CD4-positive, alpha-beta T cell treated with Interleukin-2 at 100 ng/mL for 4 hours (primary cell): ENCODE measurements at places on chromosomes 5 and 9.
A peak's percentile ranks its signal among the peaks of the same experiment; 100 is the strongest.

GRCh38 chr9:73162987-73163768 is 11.5 kb downstream of the ANXA1 start:
- DNase-seq: no peak

DNA sequence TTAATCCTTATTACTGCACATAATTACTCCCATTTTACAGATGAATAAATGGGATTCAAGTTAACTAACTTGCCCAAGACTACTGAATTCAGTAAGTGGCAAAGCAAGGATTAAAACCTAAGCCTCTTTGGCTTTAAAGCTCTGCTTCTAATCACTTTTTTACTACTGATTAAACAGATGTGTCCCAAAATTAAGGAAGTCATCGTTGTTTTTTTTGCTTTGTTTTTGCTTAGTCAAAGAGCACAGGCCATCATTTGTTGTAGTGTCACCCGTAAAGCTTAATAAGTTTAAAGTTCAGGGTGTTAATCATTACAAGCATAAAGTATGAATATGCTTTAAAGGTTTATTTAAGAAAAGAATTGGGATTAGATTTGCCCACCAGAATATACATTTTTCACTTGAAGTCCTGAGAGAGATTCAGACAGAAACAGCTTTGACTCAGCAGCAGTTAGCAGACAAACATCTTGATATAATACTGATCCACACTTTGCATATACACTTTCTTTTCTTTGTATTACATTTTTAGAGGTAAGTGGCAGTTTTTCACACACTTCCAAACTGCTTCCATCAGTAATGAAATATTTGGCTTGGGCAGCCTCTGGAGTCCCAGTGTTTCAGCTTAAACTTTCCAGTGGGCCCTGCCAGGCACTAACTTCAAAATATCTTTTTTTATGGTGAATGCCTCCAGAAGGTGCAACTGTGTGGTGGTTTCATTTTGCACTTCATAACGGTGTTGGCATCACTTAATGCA is 52.7 kb downstream of the PIK3R1 start:
- DNase-seq: no peak

DNA sequence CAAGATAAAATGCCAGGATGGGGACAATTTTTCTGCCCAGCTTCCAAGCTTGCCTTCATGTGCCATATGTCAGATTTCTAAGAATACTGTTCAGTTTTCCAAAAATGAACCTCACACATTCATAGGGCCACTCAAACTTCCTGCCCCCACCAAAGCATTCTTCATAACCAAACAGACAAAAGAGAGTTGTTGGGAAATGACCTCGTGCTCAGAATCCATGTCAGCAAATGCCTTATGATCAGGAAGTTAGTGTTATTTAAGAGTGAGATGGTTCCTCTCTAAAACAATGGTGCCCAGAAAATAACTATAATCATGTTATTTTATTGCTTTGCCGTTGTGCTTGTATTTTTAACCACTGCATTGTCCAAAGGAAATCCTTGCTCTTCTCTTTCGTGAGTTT is 208.2 kb downstream of the ZNF608 start:
- no peak for DNase-seq

GRCh38 chr5:73405691-73406090 is 42.9 kb downstream of the FOXD1 start:
- no peak for DNase-seq

GRCh38 chr5:58458141-58458742 is 1.6 kb downstream of the PLK2 start:
- DNase-seq: no peak

- no peak for DNase-seq
Measured at GRCh38 chr5:80654054-80654390, 430 bp upstream of the MSH3 start.

GRCh38 chr9:133583111-133583510 is 26.1 kb downstream of the FAM163B start:
- DNase-seq: no peak

DNA sequence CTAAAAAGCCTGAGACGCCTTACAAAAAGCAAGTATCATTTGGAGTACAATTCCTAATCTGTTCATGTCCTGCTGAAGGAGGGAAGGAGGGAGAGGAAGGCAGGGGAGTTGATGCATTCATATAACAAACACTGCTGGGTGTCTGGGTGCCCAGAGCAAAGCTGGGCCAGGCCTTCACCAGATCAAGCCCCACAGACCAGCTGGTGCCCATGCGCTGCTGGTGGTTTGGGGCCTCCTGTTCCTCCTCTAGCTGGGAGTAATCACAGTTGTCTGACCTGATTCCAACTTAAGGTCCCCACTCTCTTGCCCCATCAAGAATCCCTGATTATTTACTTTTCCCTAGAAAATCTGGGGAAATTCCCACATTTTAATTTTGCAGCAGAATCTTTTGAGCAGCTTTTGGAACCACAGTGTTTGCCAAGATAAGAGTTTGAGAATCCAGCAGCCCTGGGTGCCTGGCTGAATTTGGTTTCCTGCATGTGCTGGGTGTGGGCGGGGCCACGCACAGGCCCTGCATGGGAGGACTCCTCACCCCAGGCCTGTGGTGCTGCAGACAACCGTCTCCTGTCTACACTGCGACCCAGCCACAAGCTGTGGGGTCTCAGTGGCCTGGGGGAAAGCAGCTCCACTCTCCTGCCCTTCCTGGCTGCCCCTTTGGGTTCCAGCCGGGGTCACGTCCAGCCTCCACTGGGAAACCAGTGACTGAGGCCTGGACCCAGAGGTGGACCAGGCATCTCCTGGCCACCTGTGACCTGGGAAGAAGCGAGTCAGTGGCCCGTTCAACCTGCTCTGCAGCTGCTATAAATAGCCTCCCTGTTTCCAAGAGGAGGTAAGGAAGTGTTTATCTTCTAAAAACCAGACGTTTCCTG is 47.5 kb downstream of the NEURL1B start:
- DNase-seq: no peak

- DNase-seq: no peak
Measured at GRCh38 chr5:72205431-72206009, 98.2 kb downstream of the MAP1B start.

GRCh38 chr9:88945636-88946333 is 45.5 kb upstream of the S1PR3 start:
- DNase-seq: no peak

DNA sequence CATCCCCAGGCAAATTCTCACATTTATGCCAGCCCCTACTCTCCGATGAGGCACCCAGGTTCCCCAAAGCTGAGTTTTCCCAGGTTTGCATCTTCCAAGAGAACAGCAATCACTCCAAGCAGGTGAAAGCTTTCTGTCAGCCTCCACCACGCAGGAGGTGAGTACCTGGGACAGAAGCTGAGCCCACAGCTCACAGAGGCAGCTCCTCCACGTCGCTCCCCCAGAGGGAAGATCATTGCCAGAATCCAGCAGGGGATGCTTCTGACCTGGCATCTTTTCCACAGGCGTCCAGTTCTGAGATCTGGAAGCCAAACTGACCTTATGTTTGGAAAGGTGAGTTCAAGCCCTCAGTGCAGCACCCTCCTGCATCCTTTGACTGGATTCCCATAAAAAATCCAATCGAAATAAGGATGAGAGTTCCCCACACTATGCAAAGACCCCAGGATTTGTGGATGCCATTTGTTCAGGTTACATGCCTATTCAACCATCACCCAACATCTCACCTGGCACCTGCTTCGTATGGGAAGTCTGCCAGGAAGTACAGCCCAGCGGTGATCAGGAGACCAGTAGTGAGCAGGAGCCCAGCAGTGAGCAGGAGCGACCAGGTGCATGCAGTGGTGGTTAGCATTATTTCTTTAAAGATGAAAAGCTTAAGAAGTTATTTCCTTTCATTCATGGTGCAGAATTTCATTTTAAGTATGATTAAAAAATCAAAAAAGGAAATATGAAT is 47.4 kb upstream of the OLFM1 start:
- DNase-seq: no peak

- DNase-seq: no peak
Measured at GRCh38 chr5:172118891-172119290, 69.1 kb downstream of the STK10 start.

DNA sequence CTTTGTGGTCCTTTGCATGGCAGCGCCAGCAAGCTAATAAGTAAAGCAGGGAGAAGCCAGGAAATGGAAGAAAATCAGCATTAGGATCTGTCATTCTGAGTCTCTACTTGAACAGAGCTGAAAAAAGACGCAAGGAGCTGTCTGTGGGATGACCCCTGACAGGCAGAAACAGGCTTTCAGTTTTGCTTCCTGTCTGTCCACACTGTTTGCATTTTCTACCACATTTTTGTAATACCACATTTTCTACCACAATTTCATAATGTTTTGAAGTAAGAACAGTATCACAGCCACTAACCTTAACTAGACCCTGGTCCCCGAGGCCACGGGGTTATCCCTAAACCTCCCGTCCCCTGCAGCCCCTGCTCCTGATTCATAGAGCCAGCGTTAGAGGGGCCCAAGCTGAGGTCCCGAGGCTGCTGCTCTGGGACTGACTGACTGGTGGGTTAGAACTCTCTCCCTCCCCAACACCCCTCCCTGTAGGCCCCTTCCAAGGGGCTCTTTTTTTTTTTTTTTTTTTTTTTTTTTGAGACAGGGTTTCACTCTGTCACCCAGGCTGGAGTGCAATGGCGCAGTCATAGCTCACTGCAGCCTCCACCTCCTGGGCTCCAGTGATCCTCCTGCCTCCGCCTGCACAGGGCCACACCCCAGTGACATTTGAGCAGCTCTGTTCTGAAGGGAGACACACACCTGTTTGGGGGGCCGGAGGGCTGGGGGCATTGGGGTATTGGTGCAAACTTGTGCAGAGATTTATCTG is 4.0 kb upstream of the CLIC3 start:
- DNase-seq: peak; percentile 40

GRCh38 chr9:90847971-90848370 is 46.4 kb downstream of the SYK start:
- DNase-seq: no peak

- no peak for DNase-seq
Measured at GRCh38 chr5:54624805-54625568, 107.4 kb downstream of the SNX18 start.

GRCh38 chr5:20335978-20336377 is 348.0 kb upstream of the CDH18 start:
- DNase-seq: no peak

- DNase-seq: no peak
Measured at GRCh38 chr9:13445103-13445500, 165.6 kb upstream of the MPDZ start.

DNA sequence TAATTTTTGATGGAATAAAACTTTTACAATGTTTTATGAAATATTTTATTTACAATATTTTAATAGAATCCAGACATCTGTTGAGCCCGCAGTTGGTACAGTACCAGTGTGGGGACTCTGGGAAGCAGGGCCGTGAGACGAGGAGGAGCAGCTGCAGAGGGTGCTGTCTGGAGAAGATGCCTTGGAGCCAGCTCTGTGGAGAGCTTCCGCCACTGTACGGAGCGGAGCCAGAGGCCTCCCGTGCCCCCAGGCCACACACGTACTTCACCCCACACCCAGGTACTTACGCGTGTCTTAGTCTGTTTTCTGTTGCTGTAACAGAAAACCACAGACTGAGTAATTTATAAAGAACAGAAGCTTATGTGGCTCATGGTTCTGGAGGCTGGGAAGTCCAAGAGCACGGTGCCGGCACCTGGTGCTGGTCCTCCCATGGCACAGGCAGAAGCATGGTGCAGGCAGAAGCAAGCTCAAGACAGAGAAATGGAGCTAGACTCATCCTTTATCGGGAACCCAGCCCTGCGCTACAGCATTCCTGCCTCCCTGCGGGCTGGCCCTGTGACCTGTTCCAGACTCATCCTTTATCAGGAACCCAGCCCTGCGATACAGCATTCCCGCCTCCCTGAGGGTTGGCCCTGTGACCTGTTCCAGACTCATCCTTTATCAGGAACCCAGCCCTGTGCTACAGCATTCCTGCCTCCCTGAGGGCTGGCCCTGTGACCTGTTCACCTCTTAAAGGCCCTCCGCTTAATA is 23.3 kb downstream of the CEP72 start:
- no peak for DNase-seq

- DNase-seq: no peak
Measured at GRCh38 chr9:129776566-129776937, 23.7 kb upstream of the PTGES start.

DNA sequence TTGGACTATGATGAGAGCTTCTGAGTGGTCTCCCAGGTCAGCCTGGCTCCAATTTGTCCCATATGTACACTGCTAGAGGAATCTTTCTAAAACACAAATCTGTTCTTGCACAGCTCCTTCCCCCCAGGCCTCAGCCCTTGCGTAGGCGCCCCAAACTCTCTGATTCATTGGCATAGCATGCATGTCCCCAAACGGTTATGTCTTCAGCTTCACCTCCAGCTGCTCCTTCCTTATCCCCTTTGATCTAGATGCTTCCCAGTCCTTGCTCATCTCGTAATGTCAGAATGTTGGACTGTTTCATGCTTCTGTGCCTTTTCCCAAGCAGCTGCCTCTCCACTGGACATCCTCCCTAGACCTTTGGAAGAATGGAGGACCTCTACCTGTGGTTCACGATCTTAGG is 60.1 kb upstream of the BASP1 start:
- no peak for DNase-seq

- no peak for DNase-seq
Measured at GRCh38 chr9:114349713-114350480, 20.2 kb downstream of the ORM2 start.
